ENCODE measurements at places on chromosomes 11 and 22.

DNA sequence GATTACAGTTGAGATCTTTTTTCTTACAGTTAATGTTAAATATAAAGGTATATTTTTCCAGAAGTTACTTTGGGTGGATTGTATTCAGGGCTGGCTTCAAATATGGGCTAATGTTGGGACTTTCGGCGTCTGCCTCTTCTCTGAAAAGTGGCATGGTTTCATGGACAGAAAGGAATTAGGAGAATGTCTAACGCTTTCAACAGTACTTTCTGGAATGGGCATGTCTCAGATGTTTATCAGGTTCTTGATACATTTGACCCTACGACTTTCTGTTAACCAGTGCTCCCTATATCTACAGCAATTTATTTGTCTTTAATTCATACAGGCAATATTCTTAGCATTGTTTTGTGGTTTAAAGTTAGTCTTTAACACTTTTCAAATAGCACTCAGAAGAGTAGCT is 33.7 kb downstream of the ZC3H12C start:
- DNase-seq, result no peak
- no peak overlapping the region for H3K4me3 ChIP-seq
- no peak overlapping the region for H3K27ac ChIP-seq
- H3K4me1 ChIP-seq, result no peaks in the 10 kb centered on the region

GRCh38 chr11:70538641-70539359 is 140.5 kb downstream of the CTTN start:
- H3K36me3 ChIP-seq, result peaks cover 10% of the 10 kb centered on the region
- H3K27ac ChIP-seq, result no peak overlapping the region
- H3K4me1 ChIP-seq, result peaks cover under 1% of the 10 kb centered on the region
- DNase-seq, result no peak

DNA sequence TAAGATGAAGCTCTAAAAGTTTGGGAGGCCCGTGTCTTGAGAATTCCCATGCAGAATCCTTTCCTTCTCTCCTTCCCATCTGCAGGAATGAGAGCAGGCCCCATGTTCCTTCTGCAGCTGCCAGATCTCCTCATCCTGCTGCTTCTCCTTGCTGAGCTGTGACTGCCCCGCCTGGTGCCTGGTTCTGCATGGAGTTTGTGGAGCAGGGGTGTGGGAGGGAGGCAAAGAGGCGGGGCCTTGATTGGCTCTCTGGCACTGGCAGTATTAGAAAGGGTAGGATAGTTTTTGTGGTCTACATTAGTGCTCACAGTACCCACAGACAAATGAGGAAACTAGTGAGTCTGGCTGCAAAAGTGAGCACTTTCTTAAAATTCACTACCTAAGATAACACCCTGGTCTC is 91.1 kb upstream of the CLPB start:
- no peaks in the 10 kb centered on the region for H3K36me3 ChIP-seq
- no peak for DNase-seq
- peaks cover 8% of the 10 kb centered on the region for H3K4me1 ChIP-seq
- H3K27ac ChIP-seq, result no peak overlapping the region
- H3K27me3 ChIP-seq, result no peaks in the 10 kb centered on the region
- no peak overlapping the region for H3K4me3 ChIP-seq

- peaks cover 72% of the 10 kb centered on the region for H3K4me1 ChIP-seq
- DNase-seq, result no peak
- H3K27me3 ChIP-seq, result peaks cover 13% of the 10 kb centered on the region
- no peaks in the 10 kb centered on the region for H3K36me3 ChIP-seq
- H3K27ac ChIP-seq, result no peak overlapping the region
- no peak overlapping the region for H3K4me3 ChIP-seq
Observed at GRCh38 chr22:44386386-44387035, 73.8 kb upstream of the SHISAL1 start.

DNA sequence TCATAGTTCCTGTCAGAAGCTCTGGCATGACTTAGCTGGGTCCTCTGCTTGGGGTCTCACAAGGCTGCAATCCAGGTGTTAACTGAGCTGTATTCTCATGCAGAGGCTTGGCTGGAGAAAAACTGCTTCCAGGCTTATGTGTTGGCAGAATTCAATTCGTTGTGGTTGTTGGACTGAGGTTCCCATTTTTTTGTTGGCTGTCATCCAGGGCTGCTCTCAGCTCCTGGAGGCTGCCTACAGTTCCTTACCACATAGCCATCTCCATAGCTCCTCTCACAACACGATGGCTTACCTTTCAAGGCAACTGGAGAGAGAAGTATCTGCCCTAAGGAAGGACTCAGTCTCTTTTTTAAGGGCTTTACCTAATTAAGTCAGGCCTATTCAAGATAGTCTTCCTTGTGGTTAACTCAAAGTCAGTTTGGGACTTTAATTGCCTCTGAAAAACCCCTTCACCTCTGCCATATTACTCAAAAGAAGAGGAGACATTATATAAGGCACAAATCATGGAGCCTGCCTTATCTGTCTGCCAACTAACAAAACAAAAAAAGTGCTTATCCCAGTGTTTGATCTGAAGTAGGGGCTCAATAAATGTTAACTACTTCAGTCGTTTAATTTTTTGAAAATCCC is 35.2 kb downstream of the OR2AG2 start:
- H3K4me3 ChIP-seq, result no peak overlapping the region
- DNase-seq, result no peak
- H3K36me3 ChIP-seq, result no peaks in the 10 kb centered on the region
- no peaks in the 10 kb centered on the region for H3K27me3 ChIP-seq

DNA sequence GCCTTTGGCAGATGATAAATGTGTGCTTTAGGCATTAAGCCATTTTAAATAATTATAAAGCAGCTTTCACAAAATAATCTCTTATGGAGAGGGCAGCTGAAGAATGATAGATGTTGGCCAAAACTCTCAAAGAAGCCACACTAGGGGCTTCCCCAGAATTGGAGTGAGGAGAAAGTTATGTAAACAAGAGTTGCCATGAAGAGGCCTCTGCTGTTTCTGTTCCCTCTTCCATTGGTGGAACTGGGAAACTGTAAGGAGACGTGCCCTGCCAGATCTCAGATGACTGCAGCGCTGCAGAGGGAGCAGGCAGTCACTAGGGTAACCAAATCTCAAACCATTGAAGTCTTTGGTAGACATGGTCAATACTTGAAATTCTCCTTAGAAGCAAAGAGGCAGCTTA is 19.4 kb upstream of the APLP2 start:
- H3K4me3 ChIP-seq, result no peak overlapping the region
- H3K27ac ChIP-seq, result no peak overlapping the region
- H3K4me1 ChIP-seq, result no peaks in the 10 kb centered on the region

DNA sequence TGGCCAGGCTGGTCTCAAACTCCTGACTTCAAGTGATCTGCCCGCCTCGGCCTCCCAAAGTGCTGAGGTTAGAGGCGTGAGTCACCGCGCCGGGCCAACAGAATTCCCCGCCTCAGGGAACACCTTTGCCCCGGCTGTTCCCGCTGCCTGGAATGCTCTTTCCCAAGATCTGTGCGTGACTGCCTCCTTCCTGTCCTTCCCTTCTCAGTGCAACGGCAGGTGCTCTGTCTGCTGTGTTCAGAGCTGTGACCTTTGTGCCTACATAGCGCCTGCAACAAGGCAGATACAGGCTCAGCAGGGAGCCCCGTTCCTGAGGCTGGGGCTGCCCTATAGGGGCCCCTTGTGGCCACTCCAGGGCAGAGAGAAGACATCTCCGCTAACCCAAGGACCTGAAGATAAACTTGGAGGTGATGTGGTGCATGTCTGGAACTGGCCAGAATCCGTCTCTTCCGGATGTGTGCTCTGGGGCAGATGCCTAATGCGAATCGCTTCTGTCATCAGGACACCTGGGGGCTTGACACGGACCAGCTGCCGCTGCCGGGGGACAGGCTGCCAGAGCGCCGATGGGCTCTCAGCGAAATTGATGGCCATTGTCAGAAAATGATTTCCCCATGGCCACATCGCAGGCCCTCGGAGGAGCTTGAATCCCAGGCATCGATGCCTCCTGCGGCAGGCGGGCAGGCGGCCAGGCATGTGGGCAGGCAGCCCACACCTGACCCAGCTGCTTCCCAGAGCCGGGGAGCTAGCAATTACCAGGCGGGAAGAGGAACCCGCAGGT is 43.5 kb upstream of the TCF20 start:
- no peaks in the 10 kb centered on the region for H3K27me3 ChIP-seq
- H3K27ac ChIP-seq, result no peak overlapping the region
- H3K4me3 ChIP-seq, result no peak overlapping the region

- DNase-seq, result no peak
- no peaks in the 10 kb centered on the region for H3K27me3 ChIP-seq
- no peak overlapping the region for H3K4me3 ChIP-seq
Observed at GRCh38 chr11:94790661-94791180, 22.6 kb downstream of the AMOTL1 start.

DNA sequence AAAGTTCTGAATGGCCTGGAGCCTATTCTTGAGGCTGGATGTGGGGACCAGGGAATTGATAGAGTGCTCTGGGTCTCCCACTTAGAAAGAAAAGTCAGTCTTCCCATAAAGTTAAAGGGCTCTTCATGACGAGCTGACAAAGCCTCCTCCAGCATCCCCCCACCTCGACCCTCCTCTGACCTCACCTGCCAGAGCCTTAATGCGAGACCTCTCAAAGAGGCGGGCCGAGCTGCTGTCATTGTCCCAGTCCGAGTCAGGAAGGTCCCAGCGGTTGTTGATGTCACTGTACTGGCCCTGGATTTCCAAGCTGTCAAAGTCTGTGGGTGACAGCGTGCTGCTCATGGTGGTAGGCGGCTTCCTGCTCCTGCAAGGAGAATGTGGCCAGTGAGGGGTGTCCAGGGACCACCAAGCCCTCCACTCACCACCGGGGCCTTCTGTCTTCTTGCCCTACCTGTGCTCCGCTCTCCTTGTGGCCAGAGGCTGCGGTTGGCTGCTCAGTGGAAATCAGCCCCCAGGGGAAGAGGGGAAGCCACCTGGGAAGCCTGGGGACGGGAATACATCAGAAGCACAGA is 8.0 kb downstream of the SPTBN2 start:
- no peak overlapping the region for H3K4me3 ChIP-seq
- H3K27ac ChIP-seq, result no peak overlapping the region
- H3K36me3 ChIP-seq, result peaks cover 39% of the 10 kb centered on the region
- no peak for DNase-seq

- H3K27me3 ChIP-seq, result no peaks in the 10 kb centered on the region
- no peak for DNase-seq
- H3K4me3 ChIP-seq, result no peak overlapping the region
- no peaks in the 10 kb centered on the region for H3K4me1 ChIP-seq
- H3K27ac ChIP-seq, result no peak overlapping the region
Observed at GRCh38 chr11:122807731-122808477, 30.4 kb upstream of the CRTAM start.

Data from spinal cord (tissue), 10 donors.